ENCODE measurements at places on chromosomes 2 and 18. TPM values are rescaled to one million over a fixed set of nuclear protein-coding genes. Genes with fewer than 3 reads are reported as not detected.
A peak's percentile ranks its signal among the peaks of the same experiment; 100 is the strongest.

IL1RL1 gene
- total RNA-seq = not detected

RAD51AP2 gene
- total RNA-seq = 0.10 TPM

GRCh38 chr2:10497797-10498251, 49.7 kb upstream of the ODC1 start:
- peak; percentile 66 for DNase-seq

- peak; percentile 23 for DNase-seq
Measured at GRCh38 chr2:128783193-128783671, 464.6 kb upstream of the HS6ST1 start.

HOXD13 gene
- 0.07 TPM for total RNA-seq

Data from H7 (cell line).